ENCODE measurements at places on chromosomes 7 and 10. TPM values are rescaled to one million over a fixed set of nuclear protein-coding genes. Genes with fewer than 3 reads are reported as not detected.
A peak's percentile ranks its signal among the peaks of the same experiment; 100 is the strongest.

The NAMPT gene
- 116 TPM for total RNA-seq

The GFRA1 gene
- 6.7 TPM for total RNA-seq

The THAP5 gene
- 30.1 TPM for total RNA-seq

GRCh38 chr10:97278491-97278989 is 13.9 kb downstream of the ARHGAP19 start:
- peak overlapping the region; percentile 33 for H3K27ac ChIP-seq
- no peaks in the 10 kb centered on the region for H3K27me3 ChIP-seq
- H3K4me3 ChIP-seq: peak overlapping the region; percentile 13

DNA sequence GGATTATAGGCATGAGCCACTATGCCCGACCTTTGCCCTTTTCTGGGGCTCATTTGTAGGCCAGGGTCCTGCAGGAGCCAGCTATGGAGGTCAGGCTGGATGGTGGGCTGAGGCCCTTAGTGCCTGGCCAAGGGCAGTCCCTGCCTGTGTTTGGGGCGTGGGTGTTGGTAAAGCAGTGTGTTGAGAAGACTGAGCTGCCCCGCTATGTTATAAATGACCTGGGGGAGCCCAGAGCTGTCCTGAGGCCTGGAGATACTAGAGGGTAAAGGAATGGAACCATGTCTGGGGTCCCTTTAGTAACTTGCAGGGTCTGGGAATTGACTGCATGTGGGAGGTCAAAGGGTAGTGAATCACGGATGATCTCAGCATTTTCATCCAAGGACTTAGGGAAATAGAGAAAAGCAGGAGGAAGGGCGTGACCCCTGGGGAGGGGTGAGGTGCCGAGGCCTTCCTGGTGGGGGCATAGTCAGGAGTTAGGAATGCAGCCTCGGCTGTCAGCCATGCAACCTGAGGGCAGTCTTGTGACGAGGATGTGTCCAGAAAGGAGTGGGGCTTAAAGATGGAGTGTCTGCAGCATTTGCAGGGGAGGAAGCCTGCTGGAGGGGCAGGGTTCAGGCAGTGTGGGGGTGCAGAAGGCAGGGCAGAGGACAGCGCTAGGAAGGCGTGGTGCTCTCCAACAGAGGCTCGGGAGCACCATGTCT is 31.5 kb downstream of the TMEM248 start:
- H3K36me3 ChIP-seq: peaks cover 80% of the 10 kb centered on the region
- no peaks in the 10 kb centered on the region for H3K27me3 ChIP-seq
- H3K4me1 ChIP-seq: peaks cover 8% of the 10 kb centered on the region

- H3K27ac ChIP-seq: no peak overlapping the region
- no peaks in the 10 kb centered on the region for H3K36me3 ChIP-seq
- H3K27me3 ChIP-seq: no peaks in the 10 kb centered on the region
These were observed 33.2 kb upstream of the MKRN1 start for GRCh38 chr7:140512317-140513000.

DNA sequence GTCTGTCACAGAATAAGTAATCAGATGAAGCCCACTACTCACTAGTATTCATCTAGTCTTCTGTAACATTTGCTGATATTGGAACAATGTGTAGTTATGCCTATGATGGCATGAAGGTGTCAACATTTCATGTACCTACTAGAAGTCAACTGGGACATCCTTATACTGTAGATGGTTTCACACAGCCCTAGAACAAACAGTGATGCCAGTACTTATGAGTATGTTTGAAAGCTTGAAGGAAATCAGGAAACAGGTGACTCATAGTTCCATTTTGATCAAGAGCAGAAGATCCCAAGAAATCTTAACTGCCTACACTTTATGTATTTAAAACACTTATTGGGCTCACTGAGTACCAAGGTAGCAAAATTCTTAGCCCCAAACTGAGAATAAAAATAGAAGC is 1519.6 kb downstream of the REEP3 start:
- no peaks in the 10 kb centered on the region for H3K4me1 ChIP-seq
- H3K36me3 ChIP-seq: no peaks in the 10 kb centered on the region
- H3K27ac ChIP-seq: no peak overlapping the region
- no peak for DNase-seq

DNA sequence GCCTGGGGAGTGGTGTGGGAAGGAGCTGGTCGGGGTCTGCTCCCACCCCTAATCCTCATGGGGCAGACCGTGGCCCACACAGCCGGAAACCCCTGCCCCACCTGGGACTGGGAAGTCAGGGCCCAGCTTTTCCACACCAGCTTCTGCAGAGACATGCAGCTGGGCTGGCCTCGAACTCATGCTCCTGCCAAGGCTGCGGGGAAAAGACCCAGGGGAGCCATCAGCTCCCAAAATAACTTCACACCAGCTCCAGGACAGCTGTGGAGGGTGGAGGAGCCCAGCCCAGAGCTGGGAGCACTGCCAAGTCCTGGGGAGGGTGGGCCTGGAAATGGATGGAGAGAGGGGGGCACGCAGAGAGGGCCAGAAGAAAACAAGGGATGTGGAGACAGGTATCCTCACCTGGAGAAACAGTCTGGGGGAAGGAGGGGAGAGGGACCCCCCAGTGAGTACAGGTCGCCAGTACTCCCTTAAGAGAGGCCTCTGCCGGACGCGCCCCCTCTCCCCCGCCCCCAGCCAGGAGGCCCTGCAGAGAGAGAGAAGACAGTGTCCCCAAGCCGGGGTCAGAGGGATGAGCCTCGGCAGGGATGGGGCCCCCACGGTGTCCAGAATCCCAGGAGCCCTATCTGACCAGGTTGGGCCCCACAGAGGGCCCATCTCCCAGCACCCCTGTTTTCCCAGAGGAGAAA is 11.5 kb upstream of the GRIFIN start:
- H3K36me3 ChIP-seq: no peaks in the 10 kb centered on the region
- no peaks in the 10 kb centered on the region for H3K4me1 ChIP-seq
- H3K27ac ChIP-seq: no peak overlapping the region
- H3K27me3 ChIP-seq: no peaks in the 10 kb centered on the region
- H3K4me3 ChIP-seq: no peak overlapping the region
- no peak for DNase-seq

DNA sequence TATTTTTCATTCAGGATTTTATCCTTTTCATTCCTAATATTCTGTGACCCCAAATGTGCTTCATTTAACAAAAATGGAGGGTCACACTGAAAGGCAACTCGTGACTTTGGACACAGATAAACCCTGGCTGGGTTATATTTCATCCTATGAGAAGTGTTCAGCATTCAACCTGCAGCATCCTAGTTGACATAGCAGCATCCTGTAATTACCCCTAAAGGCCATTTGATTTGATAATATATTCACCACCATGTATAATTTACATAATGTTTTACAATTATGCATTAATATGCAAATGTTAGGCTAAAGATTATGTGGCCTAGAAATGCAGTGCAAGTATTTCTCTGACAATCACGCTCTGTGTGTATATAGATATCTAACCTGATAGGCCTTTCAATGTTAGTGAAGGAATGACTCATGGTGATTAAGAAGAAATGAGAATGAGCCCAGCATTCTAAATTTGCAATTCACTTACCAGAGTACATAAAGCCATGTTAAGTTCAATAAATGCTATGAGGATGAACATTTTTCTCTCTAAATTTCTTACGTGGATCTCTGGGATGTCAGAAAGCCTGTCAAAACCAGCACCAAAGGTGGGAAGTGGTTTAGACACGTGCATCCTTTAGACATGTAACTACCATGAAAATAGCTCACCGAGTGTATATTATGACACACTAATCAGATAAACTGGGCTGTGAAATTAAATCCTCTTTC is 337.7 kb upstream of the AOAH start:
- DNase-seq: no peak
- no peaks in the 10 kb centered on the region for H3K36me3 ChIP-seq
- no peaks in the 10 kb centered on the region for H3K4me1 ChIP-seq
- H3K27me3 ChIP-seq: no peaks in the 10 kb centered on the region
- no peak overlapping the region for H3K4me3 ChIP-seq

DNA sequence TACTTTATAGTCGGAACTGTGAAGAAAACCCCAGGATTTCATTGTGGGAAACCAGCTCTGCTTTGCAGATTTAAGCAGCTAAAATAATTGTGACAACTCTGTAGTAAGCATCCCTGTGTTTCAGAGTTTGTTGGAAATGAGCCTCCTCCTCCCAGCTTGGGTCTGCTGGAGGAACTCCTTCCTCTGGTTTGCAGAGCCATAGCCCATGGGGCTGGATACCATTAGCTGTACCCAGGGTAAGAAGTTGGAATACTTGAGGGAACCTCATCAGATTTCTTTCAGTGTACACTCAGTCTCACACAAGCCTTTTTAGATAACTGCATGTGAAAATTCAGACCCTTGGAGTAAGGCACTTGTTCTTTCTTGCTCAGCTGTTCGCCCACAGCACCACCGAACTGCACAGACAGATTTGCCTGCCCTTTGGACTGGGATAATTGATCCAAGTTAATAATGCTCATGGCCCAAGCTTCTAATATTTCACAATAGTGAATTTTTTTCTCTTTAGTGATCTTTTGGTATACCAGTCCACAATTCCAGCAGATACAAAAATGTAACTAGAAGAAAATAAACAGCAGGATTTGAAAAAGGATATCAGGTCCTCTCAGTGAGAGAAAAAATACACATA is 467.4 kb upstream of the FZD8 start:
- H3K4me3 ChIP-seq: no peak overlapping the region
- no peaks in the 10 kb centered on the region for H3K4me1 ChIP-seq
- DNase-seq: no peak
- no peaks in the 10 kb centered on the region for H3K27me3 ChIP-seq

DNA sequence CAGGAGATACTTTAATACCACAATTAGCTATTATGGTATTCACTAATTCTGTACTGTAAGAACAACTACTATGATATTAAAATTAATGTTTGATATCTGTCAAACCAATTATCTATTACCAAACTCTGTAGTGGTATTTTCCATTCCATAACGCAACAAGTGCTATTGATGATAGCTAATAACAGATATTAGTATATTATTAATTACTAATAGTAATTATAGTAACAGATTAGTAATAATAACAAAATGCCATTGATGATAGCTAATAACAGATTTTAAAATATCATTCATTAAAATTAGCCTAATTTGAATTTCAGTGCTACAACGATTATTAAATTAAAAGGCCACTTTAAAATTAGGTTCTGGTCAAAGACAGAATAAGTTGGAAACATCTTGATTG is 93.5 kb downstream of the BTRC start:
- no peaks in the 10 kb centered on the region for H3K36me3 ChIP-seq
- H3K27ac ChIP-seq: no peak overlapping the region
- H3K4me3 ChIP-seq: no peak overlapping the region
- peaks cover 8% of the 10 kb centered on the region for H3K4me1 ChIP-seq

DNA sequence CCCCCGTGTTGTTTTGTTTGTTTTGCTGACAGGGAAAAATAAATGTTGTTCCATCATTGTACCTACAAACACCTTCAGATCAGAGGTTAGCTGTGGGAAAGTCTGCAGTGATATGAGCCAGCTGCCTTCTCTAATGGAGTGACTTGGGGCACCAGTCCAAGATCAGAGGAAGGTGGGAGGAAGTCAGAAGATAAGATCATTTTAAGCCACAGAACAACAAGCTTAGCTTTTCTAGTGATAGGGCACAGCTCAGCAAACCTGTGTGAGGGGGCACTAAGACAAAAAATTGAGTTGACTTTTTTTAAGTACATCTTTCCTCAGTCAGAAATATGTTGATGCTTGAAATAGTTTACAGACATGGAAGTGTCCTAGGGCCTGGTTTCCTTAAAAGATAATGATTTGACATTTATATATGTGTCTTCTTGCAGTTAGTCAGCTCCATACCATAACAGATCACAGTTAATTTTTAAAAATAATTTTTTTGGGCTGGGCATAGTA is 240.3 kb upstream of the KAT6B start:
- DNase-seq: no peak
- no peak overlapping the region for H3K4me3 ChIP-seq
- H3K4me1 ChIP-seq: peaks cover 13% of the 10 kb centered on the region
- no peaks in the 10 kb centered on the region for H3K36me3 ChIP-seq

DNA sequence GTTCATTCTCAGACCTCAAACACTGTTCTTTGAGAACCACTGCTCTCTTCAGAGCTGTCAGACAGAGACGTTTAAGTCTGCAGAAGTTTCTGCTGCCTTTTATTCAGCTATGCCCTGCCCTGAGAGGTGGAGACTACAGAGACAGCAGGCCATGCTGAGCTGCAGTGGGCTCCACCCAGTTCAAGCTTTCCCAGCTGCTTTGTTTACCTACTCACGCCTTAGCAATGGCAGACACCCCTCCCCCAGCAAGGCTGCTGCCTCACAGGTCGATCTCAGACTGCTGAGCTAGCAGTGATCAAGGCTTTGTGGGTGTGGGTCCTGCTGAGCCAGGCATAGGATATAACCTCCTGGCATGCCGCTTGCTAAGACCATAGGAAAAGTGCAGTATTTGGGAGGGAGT is 80.5 kb upstream of the CYP2C9 start:
- no peak overlapping the region for H3K4me3 ChIP-seq
- H3K36me3 ChIP-seq: no peaks in the 10 kb centered on the region
- no peaks in the 10 kb centered on the region for H3K27me3 ChIP-seq
- no peak for DNase-seq

- no peak overlapping the region for H3K27ac ChIP-seq
- no peak for DNase-seq
- no peaks in the 10 kb centered on the region for H3K4me1 ChIP-seq
- H3K4me3 ChIP-seq: no peak overlapping the region
These were observed 84.6 kb upstream of the PDE1C start for GRCh38 chr7:32154797-32155196.

- no peaks in the 10 kb centered on the region for H3K36me3 ChIP-seq
- no peaks in the 10 kb centered on the region for H3K27me3 ChIP-seq
- H3K4me3 ChIP-seq: no peak overlapping the region
- H3K27ac ChIP-seq: no peak overlapping the region
These were observed 371.6 kb downstream of the SH2D4B start for GRCh38 chr10:80909254-80909653.

- H3K27ac ChIP-seq: no peak overlapping the region
- no peaks in the 10 kb centered on the region for H3K36me3 ChIP-seq
- H3K4me1 ChIP-seq: no peaks in the 10 kb centered on the region
- no peak for DNase-seq
These were observed 162.1 kb downstream of the ADAM12 start for GRCh38 chr10:126226205-126226604.

All from adrenal gland (tissue), 19 donors.